Spleen (tissue), 13 donors: ENCODE measurements at places on chromosomes 12 and 14. TPM values are rescaled to one million over a fixed set of nuclear protein-coding genes. Genes with fewer than 3 reads are reported as not detected.
A peak's percentile ranks its signal among the peaks of the same experiment; 100 is the strongest.

The CCDC38 gene
- 0.51 TPM for total RNA-seq

The MUCL1 gene
- total RNA-seq: not detected

GRCh38 chr12:132186208-132186856 lies 42.1 kb downstream of the NOC4L start:
- no peaks in the 10 kb centered on the region for H3K27me3 ChIP-seq
- no peak for DNase-seq
- H3K27ac ChIP-seq: peak overlapping the region; percentile 29
- no peak overlapping the region for H3K4me3 ChIP-seq
- H3K36me3 ChIP-seq: no peaks in the 10 kb centered on the region

- H3K27ac ChIP-seq: no peak overlapping the region
- H3K36me3 ChIP-seq: peaks cover 100% of the 10 kb centered on the region
- no peak for DNase-seq
- no peaks in the 10 kb centered on the region for H3K27me3 ChIP-seq
- H3K4me3 ChIP-seq: no peak overlapping the region
Observed at GRCh38 chr12:132723764-132724140, 13.1 kb downstream of the PGAM5 start.

DNA sequence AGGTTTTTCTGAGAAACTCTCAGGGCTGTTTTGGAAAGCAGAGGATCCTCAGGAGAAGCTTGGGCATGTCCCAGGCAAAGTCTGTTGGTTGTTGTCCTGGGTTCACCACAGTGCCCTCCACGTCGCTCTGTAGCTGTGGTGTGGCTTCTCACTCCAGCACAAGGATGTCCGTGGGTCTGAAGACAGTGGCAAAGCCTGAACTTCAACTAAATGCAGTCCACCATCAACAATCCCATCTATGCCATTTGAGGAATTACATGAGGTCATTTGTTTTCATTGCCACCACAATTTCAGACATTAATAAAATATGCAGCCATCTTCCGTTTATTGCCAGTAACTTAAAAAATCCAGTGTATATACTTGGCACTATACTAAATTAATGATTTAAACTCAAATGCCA lies 272.1 kb downstream of the LRIG3 start:
- no peaks in the 10 kb centered on the region for H3K4me1 ChIP-seq
- H3K36me3 ChIP-seq: no peaks in the 10 kb centered on the region
- H3K27me3 ChIP-seq: no peaks in the 10 kb centered on the region
- no peak overlapping the region for H3K27ac ChIP-seq
- no peak overlapping the region for H3K4me3 ChIP-seq

DNA sequence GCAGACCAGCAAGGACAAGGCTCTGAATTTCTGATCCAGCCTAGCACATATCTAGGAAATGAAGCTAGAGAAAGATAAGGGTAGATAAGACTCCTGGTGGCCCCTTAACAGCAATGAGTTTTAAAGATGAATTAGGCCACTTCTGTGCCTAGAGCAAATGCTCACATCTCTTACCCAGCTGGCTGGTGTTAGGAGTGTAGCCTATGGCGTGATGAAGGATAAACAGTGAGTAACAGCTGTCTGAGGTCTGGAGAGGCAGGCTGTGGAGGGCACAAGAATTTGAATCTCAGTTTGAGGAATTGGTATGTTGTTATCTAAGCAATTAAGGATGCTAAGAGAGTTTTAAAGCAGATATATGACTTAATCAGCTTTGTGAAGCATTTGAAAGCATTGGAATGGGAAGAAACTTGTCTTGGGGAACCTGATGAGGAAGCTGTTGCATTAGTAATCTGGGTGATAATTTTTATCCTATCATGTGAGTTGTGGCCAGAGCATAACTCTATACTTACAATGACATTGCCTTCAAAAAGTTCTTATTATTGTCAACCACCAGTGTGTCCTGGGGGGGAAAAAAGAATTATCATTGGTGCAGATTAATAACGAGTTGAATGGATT lies 161.8 kb downstream of the SRGAP1 start:
- no peaks in the 10 kb centered on the region for H3K4me1 ChIP-seq
- H3K27ac ChIP-seq: no peak overlapping the region
- no peak overlapping the region for H3K4me3 ChIP-seq
- no peak for DNase-seq
- no peaks in the 10 kb centered on the region for H3K36me3 ChIP-seq

- no peak for DNase-seq
- no peak overlapping the region for H3K4me3 ChIP-seq
- no peaks in the 10 kb centered on the region for H3K4me1 ChIP-seq
- H3K36me3 ChIP-seq: no peaks in the 10 kb centered on the region
Observed at GRCh38 chr12:51549637-51550036, 41.4 kb upstream of the SCN8A start.

GRCh38 chr12:104741077-104741476 lies 217.0 kb downstream of the SLC41A2 start:
- DNase-seq: peak; percentile 75
- peak overlapping the region; percentile 43 for H3K4me3 ChIP-seq
- H3K36me3 ChIP-seq: no peaks in the 10 kb centered on the region
- peaks cover 71% of the 10 kb centered on the region for H3K4me1 ChIP-seq
- H3K27me3 ChIP-seq: no peaks in the 10 kb centered on the region
